ENCODE measurements at places on chromosomes 11 and 22.

DNA sequence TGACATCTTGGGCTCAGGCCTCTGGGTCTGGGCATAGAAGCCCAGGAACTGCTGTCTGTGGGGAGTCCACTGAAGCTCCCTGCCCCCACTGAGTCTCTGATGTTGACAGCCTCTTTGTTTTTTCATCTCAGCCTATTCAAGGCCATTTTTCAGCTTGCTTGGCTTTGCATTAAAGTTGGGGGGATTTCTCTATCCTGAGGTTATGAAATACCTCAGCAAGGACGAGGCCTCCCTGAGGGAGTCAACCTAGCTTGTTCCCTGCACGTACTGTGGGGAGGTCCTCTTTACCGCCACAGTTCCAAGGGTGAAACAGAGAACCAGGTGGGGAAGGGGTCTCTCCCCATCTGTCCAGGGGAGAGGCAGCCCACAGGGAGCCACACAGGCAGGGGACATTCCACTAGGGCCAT is 8.4 kb downstream of the KCNQ1OT1 start:
- DNase-seq, result no peak

DNA sequence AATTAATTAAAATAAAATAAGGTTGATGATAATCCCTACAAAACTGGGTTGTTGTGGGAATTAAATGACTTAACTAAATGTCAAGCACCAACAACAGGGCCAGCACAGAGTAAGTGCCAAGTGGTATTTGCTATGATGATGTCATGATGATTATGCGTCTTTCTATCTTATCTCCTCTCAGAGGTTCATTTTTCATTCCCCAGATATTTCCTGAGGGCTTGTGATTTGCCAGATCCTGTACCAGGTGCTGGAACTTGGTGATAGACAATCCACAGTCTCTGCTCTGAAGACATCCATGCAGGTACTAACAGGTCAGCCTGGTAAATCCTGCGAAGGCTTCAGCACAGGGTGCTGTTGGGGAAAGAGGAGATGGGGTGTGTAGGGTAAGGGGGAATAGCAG is 8.1 kb upstream of the MYH9 start:
- DNase-seq, result peak; percentile 69

- no peak for DNase-seq
These were observed 12.5 kb upstream of the CLNS1A start for GRCh38 chr11:77650123-77650522.

DNA sequence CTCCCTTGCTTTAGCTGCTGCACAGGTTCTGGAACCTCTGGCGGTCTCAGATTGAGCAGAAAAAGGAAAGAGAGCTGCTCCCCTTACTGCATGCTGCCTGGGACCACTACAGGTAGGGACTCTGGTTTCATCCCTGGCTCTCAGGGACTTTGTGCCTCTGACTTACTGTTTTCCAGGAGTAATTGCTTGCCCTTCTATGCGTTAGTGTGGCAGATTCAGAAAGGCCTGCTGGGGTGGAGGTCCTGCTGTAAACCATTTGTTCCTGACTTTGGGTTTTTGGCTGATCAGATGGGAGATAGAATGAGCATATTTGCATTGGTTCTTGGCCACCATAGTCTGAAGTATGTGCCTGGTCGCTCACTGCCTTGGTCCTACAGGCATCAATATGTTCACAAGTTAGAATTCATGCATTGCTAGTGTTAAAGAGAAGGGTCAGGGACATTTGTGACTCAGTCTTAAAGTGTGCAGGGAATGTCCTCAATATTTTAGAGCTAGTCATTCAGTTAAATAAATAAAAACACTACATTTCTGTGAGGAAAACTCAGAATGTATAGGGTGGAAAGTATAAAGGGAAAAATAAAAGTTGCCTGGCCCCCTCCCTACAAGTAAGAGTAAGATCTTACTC is 78.0 kb downstream of the PISD start:
- peak; percentile 51 for DNase-seq

Measured in GM23248 (cell line).